ENCODE measurements at places on chromosomes 1 and 21. TPM values are rescaled to one million over a fixed set of nuclear protein-coding genes. Genes with fewer than 3 reads are reported as not detected.

The CHIA gene
- total RNA-seq: not detected

The RGSL1 gene
- not detected for total RNA-seq

The C1orf56 gene
- 0.62 TPM for total RNA-seq

The ATP5PF gene
- 143 TPM for total RNA-seq

The PLA2G2D gene
- total RNA-seq: not detected

DNA sequence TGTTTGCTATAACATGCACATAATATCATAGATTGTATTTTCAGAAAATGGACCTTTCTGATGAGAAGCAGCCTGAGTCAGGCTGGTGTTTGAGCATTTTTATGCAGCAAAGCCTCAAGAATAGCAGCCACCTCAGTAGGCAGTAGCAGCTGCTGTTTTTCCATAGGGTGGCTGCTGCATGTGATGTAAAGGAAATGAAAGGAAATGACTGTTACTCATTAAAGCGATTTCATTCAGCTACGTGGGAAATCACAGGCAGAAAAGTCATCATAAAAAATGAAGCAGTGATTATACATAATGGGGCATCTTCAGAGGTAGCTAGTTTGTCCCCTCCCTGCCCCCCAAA, 110.4 kb downstream of the PATJ start:
- H3K27ac ChIP-seq: no peak overlapping the region
- no peaks in the 10 kb centered on the region for H3K4me1 ChIP-seq
- no peaks in the 10 kb centered on the region for H3K36me3 ChIP-seq

GRCh38 chr21:41593760-41594138, 85.8 kb upstream of the TMPRSS2 start:
- H3K4me3 ChIP-seq: no peak overlapping the region
- DNase-seq: no peak
- H3K27me3 ChIP-seq: peaks cover 2% of the 10 kb centered on the region
- no peaks in the 10 kb centered on the region for H3K4me1 ChIP-seq

- H3K4me3 ChIP-seq: no peak overlapping the region
- DNase-seq: no peak
- H3K36me3 ChIP-seq: no peaks in the 10 kb centered on the region
These were observed 46.9 kb upstream of the LHX8 start for GRCh38 chr1:75087278-75087677.

DNA sequence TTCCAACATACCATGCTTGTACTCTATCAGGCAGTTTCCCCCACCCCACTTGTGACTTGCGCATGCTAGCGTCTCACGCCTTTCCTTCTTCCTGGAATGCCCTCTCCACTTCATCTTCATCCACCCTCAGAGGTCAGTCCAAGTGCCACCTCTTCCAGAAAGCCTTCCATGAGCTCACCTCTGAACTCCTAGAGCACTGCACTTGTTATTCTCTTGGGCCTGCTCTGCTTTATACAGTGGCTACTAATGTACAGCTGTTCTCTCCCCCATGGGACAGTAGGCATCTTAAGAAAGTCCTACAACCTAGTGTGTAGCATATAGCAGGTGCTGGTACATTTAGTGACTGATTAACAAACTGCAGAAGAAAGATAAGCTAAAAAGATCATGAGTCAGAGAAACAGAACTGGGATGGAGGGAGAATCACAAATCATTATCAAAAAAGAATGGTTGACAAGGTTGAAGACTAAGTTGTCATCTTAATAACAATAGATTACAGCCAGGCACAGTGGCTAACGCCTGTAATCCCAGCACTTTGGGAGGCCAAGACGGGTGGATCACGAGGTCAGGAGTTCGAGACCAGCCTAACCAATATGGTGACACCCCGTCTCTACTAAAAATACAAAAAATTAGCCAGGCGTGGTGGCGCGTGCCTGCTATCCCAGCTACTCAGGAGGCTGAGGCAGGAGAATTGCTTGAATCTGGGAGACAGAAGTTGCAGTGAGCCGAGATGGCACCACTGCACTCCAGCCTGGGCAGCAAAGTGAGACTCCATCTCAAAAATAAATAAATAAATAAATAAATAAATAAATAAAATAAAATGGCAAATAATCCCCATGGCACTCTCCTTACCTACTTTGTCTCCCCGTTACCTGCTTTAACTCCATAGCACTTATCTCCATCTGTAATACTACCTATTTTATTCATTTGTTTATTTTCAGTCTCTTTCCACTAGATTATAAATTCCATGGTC, 16.3 kb upstream of the TSPAN1 start:
- no peaks in the 10 kb centered on the region for H3K4me1 ChIP-seq
- peaks cover 5% of the 10 kb centered on the region for H3K27me3 ChIP-seq
- no peak for DNase-seq
- no peak overlapping the region for H3K27ac ChIP-seq

- H3K36me3 ChIP-seq: no peaks in the 10 kb centered on the region
- H3K4me3 ChIP-seq: no peak overlapping the region
- peaks cover 3% of the 10 kb centered on the region for H3K27me3 ChIP-seq
- H3K4me1 ChIP-seq: no peaks in the 10 kb centered on the region
These were observed 439.1 kb upstream of the VAMP3 start for GRCh38 chr1:7331926-7332535.

- peak overlapping the region; percentile 92 for H3K27ac ChIP-seq
- H3K4me3 ChIP-seq: peak overlapping the region; percentile 98
- peaks cover 17% of the 10 kb centered on the region for H3K36me3 ChIP-seq
- H3K27me3 ChIP-seq: peaks cover 5% of the 10 kb centered on the region
These were observed 3.1 kb downstream of the ATP1A1 start for GRCh38 chr1:116375887-116376728.
